ENCODE measurements at places on chromosomes 13 and 19.

DNA sequence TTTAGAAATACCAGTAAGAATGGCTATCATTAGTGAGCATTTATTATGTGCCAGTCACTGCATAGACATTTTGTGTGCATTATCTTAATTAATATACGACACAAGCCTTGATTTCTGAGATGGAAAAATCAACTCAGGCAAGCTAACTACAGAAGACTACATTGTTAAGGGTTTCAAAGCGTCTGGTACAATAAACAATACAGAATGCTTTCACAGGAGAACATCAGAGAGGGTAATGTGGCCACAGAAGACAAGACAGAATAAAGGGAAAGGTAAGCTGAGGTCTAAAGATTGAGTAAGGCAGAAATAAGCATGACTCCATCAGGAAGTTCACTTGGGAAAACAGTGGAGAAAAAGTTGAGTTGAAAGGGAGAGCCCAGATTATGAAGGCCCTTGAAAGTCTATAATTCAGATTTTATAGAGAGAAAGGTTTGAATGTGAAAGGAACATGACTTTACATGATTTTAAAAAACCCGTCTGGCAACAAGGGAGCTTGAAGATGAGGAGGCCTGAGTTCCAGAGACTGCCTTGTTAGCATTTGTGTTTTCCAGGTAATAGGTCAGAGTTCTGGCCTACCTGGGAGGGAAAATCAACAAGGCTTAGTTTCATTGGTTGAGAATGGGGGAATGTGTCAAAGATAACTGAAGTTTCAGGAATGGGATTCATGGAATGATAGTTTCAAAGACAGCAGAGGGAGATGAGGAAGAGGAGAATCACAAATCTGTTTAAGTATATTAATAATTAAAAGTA lies 1.8 kb upstream of the MBNL2 start:
- DNase-seq, result no peak

GRCh38 chr13:98173431-98174152 lies 3.5 kb downstream of the RNF113B start:
- DNase-seq, result no peak

DNA sequence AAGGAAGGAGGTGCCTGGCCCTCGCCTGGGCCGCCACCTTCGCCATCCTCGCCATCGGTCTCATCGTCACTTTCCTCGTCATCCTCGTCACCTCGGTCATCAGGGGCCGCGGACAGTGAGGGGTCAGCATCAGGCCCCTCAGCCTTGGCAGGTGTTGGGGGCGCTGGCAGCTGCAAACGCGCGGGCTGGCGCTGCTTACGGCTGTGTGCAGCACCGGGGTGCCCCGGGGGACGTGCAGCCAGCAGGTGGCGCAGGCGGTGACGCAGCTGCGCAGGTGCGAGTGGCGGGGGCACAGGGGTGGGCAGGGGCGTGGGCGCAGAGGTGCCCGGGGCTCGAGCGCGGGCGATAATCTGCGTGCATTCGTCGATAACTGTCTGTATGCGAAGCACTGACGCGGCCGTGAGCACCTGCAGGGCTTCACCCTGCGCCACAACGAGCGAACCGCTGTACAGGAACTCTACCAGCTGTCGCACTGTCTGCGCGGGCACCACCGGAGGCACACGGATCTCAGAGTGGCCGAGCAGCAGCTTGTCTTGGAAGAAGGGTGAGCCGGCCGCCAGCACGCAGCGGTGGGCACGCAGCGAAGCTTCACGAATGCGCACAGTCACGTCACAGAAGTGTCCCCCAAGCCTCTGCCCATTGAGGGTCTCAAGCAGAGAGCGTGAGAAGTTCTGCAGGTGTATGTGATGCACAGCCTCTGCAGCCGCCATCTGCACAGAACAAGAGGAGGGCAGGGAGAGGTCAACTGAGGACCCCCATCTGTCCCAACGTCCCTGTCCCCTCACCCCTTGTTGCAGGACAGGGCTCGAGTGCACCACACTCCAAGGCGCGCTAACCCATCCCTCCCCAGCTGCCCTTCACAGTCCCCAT lies 2.4 kb downstream of the ZBTB45 start:
- DNase-seq, result no peak

DNA sequence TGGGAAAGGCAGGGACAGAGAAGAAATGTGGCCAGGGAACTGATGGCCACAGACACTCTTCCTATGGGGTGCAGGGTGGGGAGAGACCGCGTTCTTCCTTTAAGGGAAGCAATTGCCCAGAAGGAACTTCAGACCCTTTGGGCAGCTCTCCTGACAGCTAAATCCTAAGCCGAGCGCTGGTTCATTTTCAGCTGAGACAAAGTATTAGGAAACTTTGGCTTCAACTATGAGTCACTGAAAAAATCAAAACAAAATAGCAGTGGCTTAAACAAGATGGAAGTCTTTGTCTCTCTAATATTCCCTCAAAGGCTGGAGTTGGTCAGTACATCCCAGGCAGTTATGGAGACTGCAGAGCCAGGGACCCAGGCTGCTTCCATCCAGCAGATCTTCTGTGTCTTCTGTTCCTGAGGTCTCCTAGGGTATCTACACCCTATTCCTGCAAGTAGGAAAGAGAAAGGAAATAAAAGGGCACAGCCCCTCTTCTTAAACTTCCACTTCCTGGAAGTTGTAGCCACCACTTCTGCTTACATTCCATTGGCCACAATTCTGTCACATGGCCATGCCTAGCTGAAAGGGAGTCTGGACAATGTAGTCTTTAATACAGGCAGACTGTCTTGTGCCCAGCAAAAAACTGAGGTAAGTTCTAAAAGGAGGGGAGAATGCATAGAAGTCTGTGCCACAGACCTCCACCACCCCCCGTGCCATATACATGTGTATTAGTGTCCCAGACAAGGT lies 163.5 kb downstream of the KATNAL1 start:
- DNase-seq, result no peak

DNA sequence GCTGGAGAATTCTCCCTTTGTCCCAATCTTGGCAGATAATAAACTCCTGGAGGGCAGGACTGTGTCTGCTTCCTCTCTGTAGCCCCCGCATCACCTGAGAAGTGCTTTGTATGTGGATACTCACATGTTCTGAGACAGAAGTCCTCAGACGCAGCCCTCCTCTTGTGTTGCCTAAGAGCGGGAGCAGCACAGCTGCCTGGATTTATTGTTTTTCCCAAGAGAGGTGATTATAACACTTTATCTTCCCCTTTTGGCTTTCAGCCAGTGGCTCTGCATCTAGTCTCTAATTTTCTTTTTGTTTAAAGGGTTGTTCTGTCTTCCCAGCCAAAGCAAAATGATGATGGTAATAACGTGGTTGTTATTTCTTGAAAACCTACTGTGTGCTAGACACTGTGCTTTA lies 36.1 kb downstream of the OLFM4 start:
- no peak for DNase-seq

GRCh38 chr19:49067554-49067953 lies 2.9 kb upstream of the NTF4 start:
- DNase-seq, result no peak

- DNase-seq, result no peak
Measured at GRCh38 chr13:96844195-96844594, 150.1 kb downstream of the OXGR1 start.

DNA sequence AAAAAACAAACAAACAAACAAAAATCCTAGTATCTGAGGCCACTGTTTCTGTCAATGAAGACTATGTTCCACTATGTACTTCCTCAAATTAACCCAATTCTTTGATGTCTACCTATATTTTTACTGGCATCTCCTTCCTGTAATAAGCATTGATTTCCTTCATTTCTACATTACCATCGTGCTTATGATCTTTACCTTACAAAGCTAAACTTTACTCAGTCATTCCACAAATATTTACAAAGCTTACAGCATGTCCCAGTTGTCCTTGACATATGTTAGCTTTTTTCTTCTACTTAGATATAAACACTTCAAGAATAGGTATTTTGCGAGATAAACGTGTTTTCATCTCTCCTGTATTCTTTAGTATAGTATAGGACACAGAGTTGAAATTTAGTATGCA lies 1090.9 kb downstream of the PCDH9 start:
- no peak for DNase-seq

DNA sequence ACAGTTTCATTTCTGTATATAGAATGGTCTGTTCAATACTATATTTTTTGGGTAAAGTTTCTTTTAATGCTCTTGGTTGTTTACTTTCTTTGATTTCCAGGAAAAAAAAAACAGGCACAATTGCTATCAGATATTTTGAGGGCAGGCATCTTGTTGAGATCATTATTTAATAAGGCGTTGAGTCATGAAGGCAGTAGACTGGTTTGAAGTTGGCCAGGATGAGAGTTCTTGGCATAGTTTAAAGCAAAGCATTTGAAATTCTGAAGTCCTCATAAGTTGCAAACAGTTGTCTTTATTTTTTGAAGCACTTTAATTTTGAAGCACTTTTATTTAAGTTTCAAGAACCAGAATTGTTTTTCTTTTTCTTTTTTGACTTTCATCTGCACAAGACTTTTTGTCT lies 2.6 kb upstream of the ZNF175 start:
- no peak for DNase-seq

DNA sequence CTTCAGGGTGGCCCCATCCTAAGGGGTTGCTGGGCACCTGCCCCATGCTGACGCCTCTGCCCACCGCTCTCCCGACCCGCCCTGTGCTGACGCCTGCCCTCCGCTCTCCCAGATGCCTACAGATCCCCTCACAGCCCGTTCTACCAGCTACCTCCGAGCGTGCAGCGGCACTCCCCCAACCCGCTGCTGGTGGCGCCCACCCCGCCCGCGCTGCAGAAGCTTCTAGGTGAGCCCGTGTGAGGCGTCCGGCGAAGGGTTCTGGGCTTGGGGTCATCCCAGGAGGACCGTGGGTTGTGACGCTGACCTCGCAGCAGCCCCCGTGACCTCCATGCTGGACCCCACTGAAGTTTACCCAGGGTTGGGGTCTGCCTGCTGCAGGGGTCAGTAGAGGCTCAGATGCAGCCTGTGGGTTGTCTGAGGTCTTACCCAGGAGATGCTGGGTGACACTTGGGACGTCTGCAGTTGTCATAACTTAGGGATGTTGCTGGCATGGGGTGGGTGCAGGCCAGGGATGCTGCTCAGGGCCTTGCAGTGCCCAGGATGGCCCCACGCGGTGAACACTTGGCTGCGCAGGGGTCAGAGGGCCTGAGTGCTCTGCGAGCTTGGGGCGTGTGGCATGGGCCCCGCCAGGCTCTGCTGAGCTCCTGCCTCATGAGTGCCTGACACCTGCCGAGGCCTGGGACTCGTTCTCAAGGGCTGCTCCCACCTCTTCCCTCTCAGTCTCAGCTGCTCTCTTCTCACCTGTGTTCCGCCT lies 25.0 kb downstream of the PLEKHJ1 start:
- no peak for DNase-seq

DNA sequence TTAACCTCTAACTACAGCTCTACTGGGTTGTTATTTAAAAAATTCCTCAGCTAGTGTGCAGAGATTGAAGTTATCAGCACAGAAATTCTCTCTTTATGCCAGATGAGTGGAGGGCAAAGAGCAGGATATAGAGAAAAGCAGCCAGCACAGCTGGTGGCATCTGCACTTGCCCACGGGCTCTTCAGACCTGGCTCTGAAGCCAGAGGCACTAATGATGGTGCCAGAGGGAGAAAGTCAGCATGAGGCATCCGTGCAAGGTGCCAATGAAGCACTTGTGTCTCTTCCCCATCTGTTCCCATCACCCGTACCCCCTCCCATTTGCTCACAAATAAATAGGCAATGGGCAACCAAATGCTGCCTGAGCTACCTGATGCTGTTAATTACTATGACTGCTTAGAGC lies 138.9 kb downstream of the OLFM4 start:
- DNase-seq, result no peak

DNA sequence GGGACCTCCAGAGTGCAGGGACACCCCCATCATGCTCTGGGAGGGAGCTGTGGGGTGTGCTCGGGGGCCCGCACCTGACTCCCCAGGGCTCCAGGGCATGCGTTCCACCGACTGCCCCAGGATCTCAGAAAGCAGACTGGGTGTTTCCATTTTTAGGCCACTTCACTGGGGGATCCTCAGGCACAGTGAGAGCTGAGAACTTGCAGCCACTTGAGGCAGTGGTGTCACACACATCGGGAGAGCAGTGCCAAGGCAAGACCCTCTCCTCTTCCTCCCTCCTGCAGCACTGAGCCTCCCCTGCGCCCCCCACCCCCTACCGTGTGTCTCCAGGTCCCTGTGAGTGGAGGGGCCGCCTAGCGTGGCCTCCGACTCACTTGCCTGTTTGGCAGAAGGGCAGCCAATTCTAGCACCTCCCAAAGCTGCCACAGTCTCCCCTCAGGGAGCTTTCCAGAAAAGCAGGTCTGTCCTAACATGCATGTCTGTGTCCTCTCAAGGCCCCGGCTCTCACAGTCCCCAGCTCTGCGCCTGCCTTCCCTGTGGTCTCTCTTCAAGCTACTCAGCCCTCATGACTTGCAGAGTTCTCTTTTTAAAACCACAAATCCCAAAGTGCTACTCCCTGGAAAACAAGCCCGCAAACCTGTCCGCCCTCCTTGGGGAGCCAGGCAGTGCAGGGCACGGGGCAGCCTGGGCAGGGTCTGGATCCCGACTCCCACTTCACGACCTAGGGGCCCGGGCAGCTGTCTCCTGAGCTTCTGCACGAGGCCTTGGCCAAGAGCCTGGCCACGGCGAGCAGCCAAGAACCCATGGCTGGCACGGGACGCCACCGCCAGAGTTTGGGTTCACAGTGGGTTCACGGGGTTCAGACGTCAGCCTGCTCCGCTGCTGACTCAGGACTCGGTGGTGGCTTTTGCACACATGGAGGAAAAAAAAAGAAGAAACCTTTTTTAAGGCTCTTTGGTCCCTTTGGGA lies 94.1 kb downstream of the STK24 start:
- DNase-seq, result no peak

- DNase-seq, result no peak
Measured at GRCh38 chr13:102658660-102659059, 36.2 kb downstream of the METTL21C start.

GRCh38 chr13:21014502-21015170 lies 46.8 kb downstream of the LATS2 start:
- DNase-seq, result no peak

DNA sequence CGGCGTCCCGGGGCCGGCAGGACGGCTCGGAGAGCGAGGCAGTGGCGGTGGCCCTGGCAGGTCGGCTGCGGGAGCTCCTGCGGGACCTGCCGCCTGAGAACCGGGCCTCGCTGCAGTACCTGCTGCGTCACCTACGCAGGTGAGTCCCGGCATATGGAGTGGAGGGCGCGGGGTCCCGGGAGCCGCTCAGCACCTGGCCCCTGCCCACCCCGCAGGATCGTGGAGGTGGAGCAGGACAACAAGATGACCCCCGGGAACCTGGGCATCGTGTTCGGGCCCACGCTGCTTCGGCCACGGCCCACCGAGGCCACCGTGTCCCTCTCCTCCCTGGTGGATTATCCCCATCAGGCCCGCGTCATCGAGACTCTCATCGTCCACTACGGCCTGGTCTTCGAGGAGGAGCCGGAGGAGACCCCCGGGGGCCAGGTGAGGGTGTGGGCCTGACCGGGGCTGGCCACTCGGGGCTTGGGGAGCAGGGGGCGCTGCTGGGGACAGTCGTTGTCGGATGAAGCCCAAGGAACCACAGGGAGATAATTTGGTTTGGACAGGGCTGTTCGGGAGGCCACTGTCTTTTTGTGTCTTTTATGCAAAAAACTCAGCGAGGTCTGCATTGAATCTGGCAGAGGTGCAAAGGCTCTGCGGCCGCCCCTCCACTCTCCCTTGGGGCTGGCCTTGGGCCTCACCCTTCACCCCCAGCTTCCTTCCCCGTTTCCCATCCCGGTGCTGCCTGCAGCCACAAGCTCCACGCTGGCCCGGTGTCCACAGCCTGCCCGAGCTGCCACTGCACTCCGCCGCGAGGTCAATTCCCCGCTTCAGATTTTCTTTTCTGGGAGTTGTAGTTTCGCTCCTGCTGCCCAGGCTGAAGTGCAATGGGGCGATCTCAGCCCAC lies 12.0 kb downstream of the POLR2E start:
- no peak for DNase-seq
